ENCODE measurements at places on chromosomes 4 and X.

DNA sequence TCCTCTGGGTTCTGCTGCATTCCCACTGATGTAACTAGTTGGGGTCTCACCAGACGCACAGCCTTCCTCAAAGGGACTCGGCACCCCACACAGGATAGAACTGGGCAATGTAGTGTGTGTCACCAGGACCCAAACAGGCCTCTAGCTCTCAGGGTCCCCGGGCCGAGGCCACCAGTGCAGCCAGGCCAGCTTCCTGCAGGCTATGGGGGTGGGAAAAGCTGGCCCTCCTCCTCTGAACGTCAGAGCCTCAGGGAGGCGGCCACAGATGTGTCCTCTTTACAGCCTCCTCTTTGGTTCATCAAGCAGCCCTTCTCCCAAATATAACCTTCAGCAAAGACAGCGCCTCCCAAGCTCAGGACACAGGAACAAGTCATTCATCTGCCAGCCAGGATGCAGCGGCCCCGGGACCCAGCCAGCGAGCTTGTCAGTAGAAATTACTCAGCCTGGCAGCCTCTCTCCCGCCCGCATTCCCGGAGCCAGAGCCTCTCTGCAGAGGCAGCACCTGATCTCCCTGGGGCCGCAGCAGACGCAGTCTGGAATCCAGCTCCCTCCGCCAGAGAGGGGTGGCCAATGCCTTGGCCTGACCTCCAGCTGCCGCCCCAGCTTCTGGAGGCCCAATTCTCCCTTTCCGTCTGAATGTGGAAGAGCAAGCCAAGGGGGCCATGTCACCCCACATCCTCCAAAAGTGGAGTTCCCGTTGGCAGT lies 288.5 kb downstream of the FBXW7 start:
- no peak for DNase-seq

GRCh38 chr4:36320117-36320896 lies 38.9 kb downstream of the DTHD1 start:
- no peak for DNase-seq

- no peak for DNase-seq
Observed at GRCh38 chr4:83604321-83604720, 68.4 kb downstream of the GPAT3 start.

DNA sequence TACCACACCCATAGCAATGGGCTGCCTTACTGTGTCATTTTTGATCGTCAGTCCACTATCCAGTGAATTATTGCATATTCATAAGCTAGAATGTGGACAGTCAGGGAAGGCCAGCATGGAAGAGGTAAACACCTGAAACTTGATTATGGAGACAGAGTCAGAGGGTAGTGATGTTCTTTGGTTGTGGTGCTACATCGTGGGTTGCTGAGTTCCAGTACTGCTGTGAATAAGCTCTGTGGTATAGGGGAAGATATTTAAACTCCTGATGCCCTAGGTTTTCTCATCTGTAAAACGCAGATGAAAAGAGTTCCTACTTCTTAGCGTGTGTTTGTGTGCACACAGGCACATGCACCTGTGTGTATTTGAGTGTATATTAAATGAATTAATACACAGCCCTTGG lies 69.9 kb downstream of the CPE start:
- no peak for DNase-seq

DNA sequence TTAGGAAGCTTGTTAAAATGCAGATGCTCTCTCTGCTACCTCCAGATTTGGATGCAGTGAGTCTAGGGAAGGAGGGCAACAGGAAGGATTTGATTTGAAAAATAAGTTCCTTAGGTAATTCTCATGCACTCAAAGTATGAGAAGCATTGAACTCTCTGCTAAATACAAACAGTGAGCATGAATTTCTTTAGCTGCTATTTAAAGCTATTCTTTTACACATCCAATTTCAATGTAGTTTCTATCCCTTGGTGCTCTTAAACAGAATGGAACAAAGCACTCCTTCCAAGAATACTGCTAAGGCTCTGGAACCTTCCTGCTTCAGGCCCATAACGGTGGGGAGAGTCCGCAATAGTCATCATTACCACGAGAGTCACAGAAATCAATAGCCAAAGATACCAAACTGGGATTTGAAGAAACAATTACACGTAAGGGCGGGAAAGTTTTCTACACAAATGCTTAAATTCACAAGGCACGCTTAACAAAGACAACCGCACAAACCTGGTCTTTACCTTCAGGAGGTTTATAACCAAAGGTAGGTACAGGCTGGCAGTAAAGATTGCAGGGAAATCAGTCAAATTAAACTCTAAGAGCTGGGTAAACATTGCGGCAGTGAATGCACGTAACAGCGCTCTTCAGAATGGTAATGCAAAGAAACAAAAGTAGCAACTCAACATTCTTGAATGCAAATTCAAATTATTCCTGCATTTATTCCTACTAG lies 123.2 kb upstream of the NAP1L5 start:
- DNase-seq = no peak

GRCh38 chr4:100504086-100504874 lies 13.5 kb downstream of the EMCN start:
- no peak for DNase-seq

DNA sequence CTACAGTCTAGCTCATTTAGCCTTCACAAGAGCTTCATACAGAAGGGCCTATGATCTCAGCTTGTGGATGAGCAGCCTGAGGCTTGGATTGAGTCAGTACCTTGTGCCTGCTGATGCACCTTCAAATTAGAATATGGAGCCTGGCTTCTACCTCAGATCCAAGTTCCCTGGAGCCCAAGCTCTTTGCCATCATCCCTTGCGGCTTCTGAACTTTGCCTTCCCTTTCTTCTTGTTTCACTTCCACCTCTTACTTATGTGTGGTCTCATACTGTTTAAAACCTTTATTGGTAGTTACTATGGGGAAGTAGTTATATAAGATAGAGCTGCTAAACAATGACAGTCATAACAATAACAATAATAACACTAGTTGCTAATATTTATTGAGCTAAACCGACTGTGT lies 84.3 kb upstream of the AFF2 start:
- no peak for DNase-seq

- no peak for DNase-seq
Observed at GRCh38 chr4:74014332-74014731, 15.9 kb upstream of the CXCL5 start.

DNA sequence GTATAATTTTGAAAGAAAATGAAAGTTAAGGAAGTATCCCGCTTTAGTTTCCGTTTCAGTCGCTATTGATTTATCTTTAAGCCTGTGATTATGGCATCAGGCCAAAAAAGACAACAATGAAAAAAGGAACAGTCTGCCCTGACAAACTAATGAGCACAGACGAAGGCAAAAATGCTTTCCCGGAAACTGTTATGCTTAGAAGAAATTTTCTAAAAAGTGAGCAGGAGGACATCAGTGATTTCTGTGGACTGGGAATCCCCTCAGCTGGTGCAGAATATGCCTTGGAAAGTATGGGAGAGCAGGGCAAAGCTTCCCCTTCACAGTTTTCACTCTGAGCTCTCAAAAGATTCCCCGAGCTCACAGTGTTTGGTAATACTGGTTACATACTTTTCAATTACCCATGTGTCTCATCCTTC lies 5.1 kb upstream of the CXCL10 start:
- DNase-seq = no peak

GRCh38 chrX:154307202-154307601 lies 11.6 kb downstream of the TKTL1 start:
- no peak for DNase-seq

DNA sequence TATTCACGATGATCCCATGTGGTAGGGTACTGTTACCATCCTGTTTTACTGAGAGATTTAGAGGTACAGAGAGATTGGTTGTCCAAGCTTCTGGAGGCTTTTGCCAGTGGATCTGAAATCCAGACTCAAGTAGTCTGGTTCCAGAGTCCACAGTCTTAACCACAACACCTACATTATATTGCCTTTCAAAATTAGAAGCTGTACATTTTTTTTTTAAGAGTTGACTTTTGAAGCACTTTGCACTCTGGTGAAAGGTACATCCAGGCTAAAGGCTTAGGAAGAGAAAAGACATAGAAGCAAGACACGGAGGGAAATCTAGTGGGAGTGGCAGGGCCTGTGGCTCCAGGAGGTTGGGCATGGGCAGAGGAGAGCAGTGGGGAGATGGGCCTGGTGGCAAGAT lies 122.1 kb downstream of the AFF1 start:
- DNase-seq = no peak

DNA sequence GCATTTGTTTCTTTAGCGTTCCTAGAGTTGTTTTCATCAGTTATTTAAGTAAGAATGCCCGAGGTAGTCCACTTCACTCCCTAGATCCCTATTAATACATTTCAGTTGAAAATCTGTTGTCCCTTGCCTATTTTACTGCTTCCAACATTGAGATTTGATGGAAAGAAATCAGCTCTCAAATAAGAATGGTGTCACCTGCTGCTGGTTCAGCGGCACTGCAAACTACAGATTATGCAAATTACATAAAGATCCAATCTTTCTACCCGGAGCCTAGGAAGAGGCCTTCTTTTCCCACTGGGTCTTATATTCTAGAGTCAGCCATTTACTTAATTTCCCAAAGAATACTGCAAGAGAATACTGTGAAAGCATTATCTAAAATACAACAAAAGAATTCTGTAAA lies 597.6 kb upstream of the MAGEB2 start:
- DNase-seq = no peak

- no peak for DNase-seq
Observed at GRCh38 chr4:120771907-120772306, 150.6 kb downstream of the PRDM5 start.

- DNase-seq = no peak
Observed at GRCh38 chrX:1833656-1834360, 218.9 kb downstream of the ASMT start.

- no peak for DNase-seq
Observed at GRCh38 chrX:154961947-154962346, 60.6 kb downstream of the F8 start.

DNA sequence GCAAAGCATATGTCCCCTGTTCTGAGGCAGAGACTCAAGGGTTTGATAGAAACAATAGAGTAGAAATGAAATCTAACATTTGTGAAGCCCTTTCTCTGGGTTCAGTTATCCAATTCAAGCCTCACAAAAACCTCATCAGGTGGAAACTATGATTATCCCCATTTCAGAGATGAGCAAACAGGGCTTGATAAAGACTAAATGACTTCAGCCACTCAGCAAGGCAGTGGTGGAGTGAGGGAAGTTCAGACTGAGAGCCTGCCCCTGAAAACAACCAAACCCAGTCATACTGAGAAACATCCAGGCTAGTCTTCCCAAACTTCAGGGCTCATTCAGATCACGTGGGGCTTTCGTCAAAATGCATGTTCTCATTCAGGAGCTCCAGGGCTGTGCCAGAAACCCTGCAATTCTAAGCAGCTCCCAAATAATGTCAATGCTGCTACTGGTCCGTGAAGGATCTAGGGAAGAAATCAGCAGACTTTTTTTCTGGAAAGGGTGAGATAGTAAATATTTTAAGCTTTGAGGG lies 109.6 kb upstream of the KIT start:
- DNase-seq = no peak

GRCh38 chrX:9906919-9907318 lies 60.2 kb upstream of the CLDN34 start:
- DNase-seq = no peak

DNA sequence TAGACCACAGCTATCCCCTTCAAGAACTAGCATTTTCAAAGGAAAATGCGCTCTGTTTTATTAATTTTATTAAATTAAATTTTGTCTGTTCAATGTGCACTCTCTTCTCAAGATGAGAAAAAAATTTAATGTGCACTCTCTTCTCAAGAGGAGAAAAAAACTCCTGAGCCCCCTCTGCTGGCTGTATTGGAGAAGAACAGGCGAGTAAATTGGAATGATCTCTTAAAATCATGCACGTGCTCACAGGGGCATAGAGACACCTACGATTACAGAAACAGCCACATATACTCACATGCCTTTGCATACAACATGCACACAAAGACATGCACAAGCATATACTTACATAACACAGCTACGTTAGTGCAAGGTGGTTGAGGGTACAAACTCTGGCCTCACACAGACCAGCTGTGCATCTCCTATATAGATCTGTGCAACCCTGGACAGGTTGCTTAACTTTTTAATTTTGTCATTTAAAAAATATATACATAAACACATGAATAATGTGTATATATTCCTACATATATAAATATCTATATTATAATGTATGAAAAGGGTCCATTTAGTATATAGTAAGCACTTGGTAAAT lies 176.2 kb upstream of the CXorf66 start:
- DNase-seq = no peak

- no peak for DNase-seq
Observed at GRCh38 chr4:173442223-173442932, 43.5 kb upstream of the SCRG1 start.

GRCh38 chr4:17561195-17561909 lies 15.6 kb upstream of the LAP3 start:
- no peak for DNase-seq

GRCh38 chr4:162909952-162910351 lies 256.7 kb downstream of the NAF1 start:
- no peak for DNase-seq

DNA sequence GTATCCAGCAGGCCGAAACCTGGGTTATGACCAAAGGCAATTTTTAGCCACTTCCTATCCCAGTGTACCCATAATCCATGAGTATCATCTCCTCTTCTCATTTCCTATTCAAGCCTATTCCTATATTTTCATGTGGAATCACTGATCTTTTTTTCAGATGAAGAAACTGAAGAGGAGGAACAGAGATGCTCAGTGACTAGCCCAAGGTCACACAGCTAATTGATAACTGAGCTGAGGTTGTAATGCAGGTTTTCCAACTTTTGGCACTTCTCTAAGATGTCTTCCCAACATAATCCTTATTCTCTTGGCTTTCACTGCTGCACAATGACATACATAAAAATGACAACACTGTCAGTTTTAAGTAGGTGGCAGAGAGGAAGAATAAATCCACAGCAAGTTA lies 15.3 kb downstream of the GRIA3 start:
- DNase-seq = no peak

DNA sequence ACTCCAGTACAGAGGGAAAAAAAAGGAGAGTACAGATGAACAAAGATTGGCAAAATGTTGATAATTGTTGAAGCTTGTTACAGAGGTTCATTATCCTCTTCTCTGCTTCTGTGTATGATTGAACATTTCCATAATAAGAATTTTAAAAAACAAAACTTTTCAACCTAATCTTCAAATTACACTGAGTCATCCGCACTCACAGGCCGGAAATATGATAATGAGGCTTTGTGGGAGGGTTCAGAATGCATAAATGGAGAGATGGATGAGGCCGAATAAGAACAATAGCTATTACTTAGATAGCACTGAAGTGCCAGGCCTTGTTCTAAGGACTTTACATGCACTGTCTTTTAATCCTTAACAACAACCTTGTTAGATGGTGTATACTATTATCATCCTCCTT lies 4.6 kb upstream of the ERCC6L start:
- no peak for DNase-seq

GRCh38 chr4:81921751-81922159 lies 450.0 kb upstream of the RASGEF1B start:
- DNase-seq = no peak

DNA sequence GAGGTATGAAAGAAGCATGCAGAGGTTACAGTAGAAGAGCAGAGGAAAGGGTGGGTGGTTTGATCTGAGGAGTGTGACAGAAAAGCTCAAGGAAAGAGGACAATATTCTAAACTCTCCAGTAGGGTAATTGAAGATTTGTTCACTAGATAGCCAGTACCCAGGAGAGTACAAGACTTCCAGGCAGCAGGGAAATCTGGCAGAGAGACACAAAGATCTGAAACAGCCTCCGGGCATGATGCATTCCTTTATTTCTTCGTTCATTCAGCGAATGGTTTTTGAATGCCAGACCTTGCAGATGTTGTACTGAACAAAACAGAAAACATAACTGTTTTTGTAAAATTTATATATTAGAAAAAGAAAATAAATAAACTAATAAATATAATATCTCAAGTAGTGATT lies 766.6 kb downstream of the FAT4 start:
- DNase-seq = no peak

GRCh38 chr4:119284876-119285780 lies 36.8 kb downstream of the FABP2 start:
- no peak for DNase-seq

Data from NCI-H1930 (cell line).